ENCODE measurements at places on chromosomes 4 and X. TPM values are rescaled to one million over a fixed set of nuclear protein-coding genes. Genes with fewer than 3 reads are reported as not detected.
A peak's percentile ranks its signal among the peaks of the same experiment; 100 is the strongest.

DNA sequence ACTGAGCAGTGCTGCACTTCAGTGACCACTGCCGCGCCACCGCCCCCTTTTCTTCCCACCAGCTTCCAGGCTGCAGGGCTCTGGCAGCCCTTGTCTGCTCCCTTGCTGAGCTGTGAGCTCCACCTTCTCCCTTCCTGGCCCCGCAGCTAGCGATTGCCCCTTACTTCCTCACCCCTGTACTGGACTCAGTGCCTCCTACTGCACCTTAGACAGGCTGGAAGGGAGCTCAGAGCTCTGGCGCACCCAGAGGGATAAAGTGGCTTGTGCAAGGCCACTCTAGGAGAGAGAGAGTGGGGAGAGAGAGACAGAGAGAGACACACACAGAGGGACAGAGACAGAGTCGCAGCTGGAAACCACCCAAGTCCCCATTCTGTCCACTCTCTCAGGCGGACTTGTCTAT, 6.0 kb downstream of the RASL11B start:
- DNase-seq: peak; percentile 19

- no peak for DNase-seq
Measured at GRCh38 chr4:171622729-171623128, 190.5 kb upstream of the GALNTL6 start.

- DNase-seq: peak; percentile 37
Measured at GRCh38 chr4:85748654-85749053, 273.7 kb downstream of the ARHGAP24 start.

NUDT11 gene
- polyA plus RNA-seq: 4.3 TPM

TAF9B gene
- polyA plus RNA-seq: 25.9 TPM

LEF1 gene
- not detected for polyA plus RNA-seq

MAML3 gene
- 14.0 TPM for polyA plus RNA-seq

Measured in endothelial cell of umbilical vein (primary cell).